Dermis microvascular lymphatic vessel endothelial cell (primary cell): ENCODE measurements at places on chromosomes 11 and 22. TPM values are rescaled to one million over a fixed set of nuclear protein-coding genes. Genes with fewer than 3 reads are reported as not detected.

MFNG gene
- 97.7 and 197 TPM in 2 replicates for total RNA-seq

ZNRF3 gene
- 1.5 and 2.5 TPM in 2 replicates for total RNA-seq

TRIM29 gene
- total RNA-seq: not detected in 2 replicates

OR52I1 gene
- not detected in 2 replicates for total RNA-seq

CSRP3 gene
- total RNA-seq: not detected in 2 replicates

SLC1A2 gene
- not detected in 2 replicates for total RNA-seq

FBXO3 gene
- total RNA-seq: 30.6 and 31.1 TPM in 2 replicates

SPON1 gene
- total RNA-seq: under 0.01 and 0.51 TPM in 2 replicates

SCGB1D2 gene
- not detected in 2 replicates for total RNA-seq

KCNQ1OT1 gene
- 0.51 and 0.76 TPM in 2 replicates for total RNA-seq

OR6T1 gene
- total RNA-seq: not detected in 2 replicates

DNA sequence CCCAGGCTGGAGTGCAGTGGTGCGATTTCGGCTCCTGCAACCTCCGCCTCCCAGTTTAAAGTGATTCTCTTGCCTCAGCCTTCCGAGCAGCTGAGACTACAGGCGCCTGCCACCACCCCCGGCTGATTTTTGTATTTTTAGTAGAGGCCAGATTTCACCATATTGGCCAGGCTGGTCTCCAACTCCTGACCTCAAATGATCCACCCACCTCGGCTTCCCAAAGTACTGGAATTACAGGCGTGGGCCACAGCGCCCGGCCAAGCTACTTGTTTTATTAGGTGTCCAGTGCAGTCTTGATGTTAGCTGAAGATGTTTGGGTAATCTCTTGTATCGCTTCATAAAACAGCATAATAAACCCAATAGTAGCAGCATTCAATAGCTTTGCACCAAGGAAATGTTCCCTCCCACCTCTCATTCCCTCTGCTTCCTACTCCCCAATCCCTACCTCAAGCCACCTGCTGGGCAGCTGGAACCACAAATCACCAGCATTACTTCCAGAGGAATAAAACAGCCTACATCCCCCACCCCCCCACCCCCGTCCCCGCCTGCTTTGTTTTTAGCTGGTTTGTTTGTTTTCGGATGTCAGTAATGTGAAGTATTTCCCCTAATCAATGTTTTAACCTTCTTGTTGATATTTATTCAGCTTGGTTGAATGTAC, 11.0 kb upstream of the GRIK4 start:
- no peak for DNase-seq

- DNase-seq: no peak
These were observed 635 bp upstream of the GRK3 start for GRCh38 chr22:25563761-25564319.

GRCh38 chr11:69240332-69241074, 53.5 kb upstream of the MYEOV start:
- peak; percentile 14 for DNase-seq

- DNase-seq: no peak
These were observed 3.7 kb downstream of the SPCS2 start for GRCh38 chr11:74952752-74953151.

- DNase-seq: peak; percentile 27
These were observed 67.5 kb upstream of the SCUBE2 start for GRCh38 chr11:9158898-9159391.

DNA sequence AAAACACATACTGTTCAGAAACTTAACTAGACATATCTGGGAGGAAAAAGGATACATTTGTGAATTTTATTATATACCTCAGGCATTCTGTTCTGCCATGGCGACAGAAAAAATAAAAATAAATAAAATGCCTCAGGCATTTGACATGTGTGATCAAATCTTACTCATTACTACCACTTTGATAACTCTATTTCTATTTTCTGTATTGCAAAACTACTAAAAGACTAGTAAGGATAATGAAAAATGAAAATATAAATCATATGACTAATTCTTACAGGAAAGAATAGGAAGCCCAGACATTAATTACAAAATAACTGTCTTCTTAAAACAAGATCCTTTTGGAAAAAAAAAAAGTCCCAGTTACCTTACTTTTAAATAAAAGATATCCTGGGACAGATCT, 5.3 kb downstream of the PICALM start:
- DNase-seq: peak; percentile 37

DNA sequence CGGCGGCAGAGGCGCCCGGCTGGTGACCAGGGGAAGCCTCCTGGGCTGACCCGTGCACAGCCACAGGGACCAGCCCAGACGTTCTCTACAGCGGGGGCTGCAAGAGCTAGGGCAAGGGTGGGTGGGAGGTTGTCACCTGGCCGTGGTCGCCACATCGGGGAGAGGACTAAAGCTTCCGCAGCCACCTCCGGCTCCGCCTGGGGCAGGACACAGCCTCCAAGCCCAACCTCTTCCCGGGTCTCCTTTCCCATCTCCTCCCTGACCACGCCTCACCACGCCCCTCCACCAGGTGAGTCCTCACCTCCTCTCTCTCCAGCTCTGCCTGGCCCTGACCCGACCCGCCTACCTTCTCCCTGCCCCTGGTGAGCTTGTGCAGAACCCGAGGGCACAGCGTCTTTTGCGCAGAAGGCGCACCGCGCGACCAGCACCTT, 75.9 kb upstream of the LMO1 start:
- no peak for DNase-seq

GRCh38 chr11:76203131-76203925, 3.0 kb downstream of the WNT11 start:
- DNase-seq: no peak

DNA sequence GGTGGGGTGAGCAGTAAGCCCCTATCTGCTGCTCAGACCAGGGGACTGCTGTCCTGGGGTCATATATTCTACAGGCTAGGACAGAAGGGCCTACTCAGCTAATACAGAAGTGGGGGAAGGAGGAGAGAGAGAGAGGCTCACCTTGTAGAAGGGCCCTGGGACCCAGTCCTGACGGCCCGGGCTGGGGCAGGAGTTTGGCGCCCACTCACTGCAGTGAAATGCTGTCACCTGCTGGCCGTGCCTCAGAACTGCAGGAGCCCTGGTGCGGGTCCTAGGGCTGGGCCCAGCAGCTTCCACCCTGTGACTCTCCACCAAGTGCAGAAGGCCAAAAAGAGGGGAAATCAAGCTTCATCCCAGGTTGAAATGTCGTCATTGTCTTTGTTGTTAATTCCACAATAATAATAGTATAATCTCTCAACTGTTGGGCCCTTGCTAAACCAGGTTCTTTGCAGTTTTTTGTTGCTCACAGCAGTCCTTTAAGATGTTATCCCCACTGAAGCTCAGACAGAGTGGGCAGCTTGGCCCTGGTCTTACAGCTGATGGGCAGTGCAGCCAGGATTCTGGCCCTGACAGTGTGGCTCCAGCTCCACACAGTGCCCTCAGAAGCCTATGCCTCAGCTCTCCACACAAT, 29.6 kb downstream of the TRIM29 start:
- DNase-seq: peak; percentile 52

DNA sequence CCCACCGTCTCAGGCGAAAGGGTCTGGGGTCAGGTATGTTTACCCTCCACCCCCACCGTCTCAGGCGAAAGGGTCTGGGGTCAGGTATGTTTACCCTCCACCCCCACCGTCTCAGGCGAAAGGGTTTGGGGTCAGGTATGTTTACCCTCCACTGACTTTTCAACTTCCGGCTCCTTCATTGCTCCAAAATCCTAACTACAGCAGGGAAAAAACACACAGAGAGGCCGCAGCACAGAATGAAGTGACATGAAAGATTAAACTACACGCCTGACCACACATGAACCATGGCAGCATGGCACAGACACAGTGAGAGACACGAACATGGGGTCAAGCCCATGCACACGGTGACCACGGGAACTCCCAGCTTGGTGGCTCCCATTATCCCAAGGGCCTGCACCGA, 634.9 kb upstream of the B3GAT1 start:
- DNase-seq: no peak

DNA sequence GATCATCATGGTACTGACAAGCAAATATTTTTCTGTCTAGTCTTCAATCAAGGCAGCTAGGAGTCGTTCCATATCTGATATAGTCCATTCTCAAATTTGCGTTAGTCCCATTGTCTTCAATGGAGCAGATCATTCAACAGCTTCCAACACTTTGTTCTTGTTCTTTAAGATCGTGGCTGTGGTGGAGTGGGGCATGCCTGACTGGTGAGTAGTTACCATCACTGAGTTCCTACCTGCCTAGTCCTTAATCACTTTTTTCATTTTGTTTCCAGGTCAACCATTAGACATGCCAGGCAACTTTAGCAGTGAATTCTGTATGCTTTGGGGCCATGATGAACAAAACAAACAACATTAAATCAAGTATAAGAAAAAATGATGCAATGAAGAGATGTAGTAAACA, 693.1 kb upstream of the KIRREL3 start:
- no peak for DNase-seq

- no peak for DNase-seq
These were observed 28.7 kb upstream of the WT1 start for GRCh38 chr11:32464078-32464477.

GRCh38 chr11:9380773-9381172, 3.7 kb upstream of the IPO7 start:
- DNase-seq: no peak

DNA sequence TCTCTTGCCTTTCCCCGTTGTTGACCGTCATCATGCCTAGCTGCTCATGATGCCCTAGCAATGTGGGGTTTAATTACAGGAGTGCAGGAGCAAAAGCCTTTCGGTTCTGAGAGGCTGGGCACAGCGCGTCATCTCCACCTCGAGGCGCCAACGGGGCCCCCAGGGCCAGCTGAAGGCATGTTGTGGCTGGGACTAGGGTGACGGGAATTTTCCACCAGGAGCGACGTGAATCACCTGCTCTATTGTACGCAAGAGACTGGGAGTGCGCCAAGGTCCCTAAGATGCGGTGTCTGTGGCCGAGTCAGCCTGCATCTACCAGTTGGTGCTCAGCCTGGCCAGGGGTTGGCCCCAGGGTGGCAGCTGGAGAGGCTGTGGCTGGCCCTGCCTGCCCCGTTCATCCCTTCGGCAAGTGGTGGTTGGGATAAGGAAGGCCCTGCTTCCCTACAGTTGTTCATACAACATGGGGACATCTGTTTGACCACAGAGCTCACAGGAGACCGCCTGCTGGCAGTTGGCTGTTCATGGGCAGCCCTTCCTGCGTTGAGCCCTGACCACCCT, 1175.6 kb downstream of the BRD1 start:
- DNase-seq: no peak

- DNase-seq: no peak
These were observed 1.9 kb downstream of the TTC12 start for GRCh38 chr11:113316256-113316655.

- no peak for DNase-seq
These were observed 219.9 kb downstream of the MN1 start for GRCh38 chr22:27581688-27582087.

- DNase-seq: no peak
These were observed 273.8 kb downstream of the BLID start for GRCh38 chr11:121842192-121842585.

DNA sequence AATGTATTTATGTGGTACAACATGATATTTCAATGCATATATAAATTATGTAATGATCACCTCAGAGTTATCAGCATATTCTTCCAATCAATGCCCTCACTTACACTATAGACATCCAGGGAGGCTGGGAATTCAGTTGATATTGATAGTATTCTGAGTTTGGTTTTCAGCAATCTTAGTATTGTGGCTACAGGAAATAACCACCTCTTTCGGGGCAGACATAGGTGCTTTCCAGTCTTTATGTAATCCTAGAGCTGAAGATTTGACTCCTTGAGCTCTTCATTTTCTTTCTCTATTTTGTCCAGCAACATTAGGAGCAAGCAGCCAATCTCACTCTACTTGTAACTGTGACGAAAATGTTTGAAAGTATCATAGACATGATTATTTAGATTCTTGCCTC, 712.7 kb upstream of the KIRREL3 start:
- no peak for DNase-seq

- no peak for DNase-seq
These were observed 895 bp upstream of the DAGLA start for GRCh38 chr11:61679296-61679695.

- DNase-seq: no peak
These were observed 31.9 kb upstream of the MUC5AC start for GRCh38 chr11:1125803-1126202.

GRCh38 chr11:117528097-117528721, 200.6 kb downstream of the CEP164 start:
- no peak for DNase-seq

DNA sequence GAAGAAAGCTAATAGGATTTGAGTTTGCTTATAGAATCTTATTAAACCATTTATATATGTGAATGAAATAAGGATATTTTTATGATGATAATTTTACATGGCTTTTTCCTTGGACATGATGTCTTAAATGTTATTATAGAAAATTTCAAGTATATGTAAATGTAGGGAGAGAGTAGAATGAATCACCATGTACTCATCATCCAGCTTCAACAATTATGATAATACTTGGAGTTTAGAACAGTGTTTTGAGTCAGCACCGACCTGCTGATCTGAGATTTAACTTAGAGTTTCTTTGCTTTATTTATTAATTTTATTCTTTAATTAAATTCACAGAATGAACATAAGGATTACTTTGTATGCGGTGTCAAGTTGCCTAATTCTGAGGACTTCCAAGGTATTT, 193.5 kb downstream of the UVRAG start:
- no peak for DNase-seq

GRCh38 chr11:8333376-8333775, 69.7 kb upstream of the LMO1 start:
- no peak for DNase-seq

DNA sequence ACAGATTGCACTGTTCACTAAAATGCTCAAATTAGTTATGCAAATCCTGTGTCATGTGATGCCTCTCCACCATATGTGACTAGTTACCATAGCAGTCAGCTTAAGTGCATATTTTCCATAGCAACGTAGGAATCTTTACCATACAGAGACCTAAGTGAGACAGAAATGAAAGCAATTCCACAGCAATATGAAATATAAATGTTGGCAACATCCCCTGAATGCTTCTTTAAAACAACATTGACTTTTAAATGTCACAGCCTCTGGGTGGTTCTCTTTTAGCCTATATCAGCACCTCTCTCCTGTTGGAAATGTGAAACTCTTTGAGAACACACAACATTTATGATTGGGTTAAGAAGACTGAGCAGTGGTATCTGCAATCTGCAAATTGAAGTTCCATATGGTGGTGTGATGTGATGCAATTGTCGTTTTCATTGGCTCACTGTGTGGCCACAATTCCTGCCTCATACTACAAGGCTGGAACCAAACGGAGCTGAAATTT, 814.6 kb downstream of the DLG2 start:
- no peak for DNase-seq

- no peak for DNase-seq
These were observed 1.7 kb downstream of the EP300 start for GRCh38 chr22:41094041-41094593.

DNA sequence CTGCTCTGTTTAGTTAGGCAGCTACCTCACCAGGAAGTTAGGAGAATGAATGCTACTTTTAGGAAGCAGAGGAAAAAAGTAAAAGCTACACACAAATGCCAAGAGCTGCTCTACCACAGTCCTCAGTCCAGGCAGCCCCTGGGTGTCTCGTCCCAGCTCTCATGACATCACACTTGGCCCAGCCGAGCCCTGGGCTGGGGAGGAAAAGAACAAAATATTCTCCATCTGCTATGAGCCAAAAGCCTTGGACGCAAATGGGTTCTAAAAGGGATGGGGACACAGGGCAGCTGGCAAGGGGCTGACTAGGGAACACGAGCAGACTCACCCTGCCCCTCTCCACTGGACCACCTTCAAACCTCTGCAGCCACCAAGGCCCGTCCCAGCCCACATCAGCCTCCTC, 26.1 kb downstream of the TMEM184B start:
- DNase-seq: no peak

GRCh38 chr22:44625981-44626687, 75.9 kb upstream of the PRR5 start:
- DNase-seq: peak; percentile 59
